ENCODE measurements at places on chromosomes 7 and 10.

- no peak for DNase-seq
Measured at GRCh38 chr7:50815138-50815537, 32.4 kb upstream of the GRB10 start.

DNA sequence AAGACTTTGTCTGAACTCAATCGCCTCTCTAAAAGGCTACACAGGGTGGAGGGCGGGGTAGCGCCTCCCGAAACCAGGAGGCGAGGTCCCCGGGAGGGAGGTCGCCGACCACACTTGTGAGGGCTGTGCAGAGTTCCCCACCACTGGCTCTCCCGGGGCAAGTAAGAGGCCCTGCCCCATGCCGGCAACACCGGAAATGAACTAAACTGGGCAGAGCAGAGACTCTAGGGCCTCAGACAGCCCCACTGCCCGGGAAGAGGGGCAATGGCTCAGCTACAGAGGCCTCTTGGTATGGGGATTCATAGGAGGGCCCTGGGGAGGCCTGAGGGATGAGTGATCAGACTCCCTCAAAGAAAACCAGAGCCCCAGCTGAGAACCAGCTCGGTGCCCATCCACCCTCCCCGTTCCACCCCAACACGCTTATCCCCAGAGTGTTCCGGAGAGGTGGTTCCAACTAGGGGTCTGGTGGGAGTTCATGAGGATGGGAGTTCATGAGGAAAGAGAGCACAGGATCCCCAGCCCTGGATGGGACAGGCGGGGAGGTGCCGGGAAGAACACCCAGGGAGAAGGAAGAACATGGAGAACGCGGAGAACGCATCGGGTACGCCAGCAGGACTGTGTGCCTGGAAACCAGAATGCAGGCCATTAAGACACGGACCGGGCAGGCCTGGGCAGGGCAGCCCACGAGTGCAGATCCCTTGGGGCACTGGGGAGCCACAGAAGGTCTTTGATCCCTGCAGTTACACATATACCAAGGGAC lies 89.4 kb upstream of the MYL10 start:
- no peak for DNase-seq

- DNase-seq, result no peak
Measured at GRCh38 chr7:151697942-151698341, 178.2 kb upstream of the RHEB start.

DNA sequence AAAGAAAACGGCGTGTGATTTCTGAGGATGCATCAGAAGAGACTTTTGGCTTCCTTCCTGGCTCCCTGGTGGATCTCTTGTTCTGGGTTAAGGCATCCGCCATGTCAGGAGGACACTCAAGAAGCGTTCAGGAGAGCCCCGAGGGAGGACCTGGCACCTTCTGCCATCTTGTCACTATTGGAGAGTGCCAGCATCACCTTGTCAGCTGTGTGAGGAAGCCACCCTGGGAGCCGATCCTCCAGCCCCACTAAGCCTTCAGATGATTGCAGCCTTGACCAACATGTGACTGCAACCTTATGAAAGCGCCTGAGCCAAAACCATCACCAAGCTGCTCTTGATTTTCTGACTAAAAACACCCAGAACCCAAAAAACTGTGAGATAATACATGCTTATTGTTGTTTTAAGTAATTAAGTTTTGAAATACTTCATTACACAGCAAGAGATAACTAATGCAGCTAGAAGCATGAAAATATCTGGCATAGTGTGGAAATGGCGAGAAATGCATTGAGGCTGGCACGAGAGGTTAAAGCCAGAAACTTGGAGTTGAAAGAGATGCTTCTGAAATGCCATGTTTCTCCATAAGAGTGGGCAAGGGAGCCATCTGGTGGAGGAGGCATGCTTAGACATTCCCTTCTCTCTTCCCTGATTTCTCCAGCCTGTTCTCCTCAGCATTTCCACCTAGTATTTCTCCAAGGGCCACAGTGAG lies 5.4 kb upstream of the ZFYVE27 start:
- DNase-seq, result peak; percentile 29

GRCh38 chr7:157922576-157922975 lies 585.8 kb downstream of the DNAJB6 start:
- DNase-seq, result no peak

DNA sequence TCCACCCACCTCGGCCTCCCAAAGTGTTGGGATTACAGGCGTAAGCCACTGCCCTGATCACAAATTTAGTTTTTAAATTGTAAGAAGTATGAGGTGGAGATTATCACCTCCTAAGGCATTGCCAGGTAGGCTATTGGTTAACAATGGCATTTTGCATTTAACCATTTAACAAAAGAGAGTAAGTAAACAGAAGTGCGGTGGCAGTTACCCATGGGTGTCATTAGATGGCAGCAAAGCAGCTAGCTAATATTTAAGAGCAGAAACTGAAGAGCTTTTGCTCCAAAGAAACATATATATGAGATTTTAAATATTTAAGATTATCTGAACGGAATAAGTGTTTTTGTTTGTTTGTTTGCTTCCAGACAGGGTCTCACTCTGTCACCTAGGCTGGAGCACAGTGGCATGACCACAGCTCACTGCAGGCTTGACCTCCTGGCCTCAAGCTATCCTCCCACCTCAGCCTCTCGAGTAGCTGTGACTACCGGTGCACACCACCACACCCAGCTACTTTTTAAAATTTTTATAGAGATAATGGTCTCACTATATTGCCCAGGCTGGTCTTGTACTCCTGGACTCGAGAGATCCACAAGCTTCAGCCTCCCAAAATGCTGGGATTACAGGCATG lies 325.5 kb upstream of the C7orf33 start:
- no peak for DNase-seq

DNA sequence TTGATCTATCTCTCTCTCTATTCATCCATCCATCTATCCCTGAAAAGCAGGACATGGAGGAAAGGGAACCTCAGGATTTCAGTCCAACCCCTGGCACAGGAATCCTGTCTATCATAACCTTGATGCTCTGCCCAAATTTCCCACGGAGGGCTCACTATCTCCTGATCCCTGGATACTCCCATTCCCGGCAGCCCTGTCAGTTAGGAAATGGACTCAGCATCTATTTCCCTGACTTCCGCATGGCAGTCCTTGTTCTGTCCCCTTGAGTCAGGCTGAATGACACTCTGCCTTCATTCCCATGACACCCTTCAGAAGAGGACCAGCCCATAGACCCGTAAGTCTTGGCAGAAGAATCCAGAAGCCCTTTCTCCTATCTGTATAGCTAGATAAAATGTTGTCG lies 77.7 kb downstream of the VWA2 start:
- no peak for DNase-seq

DNA sequence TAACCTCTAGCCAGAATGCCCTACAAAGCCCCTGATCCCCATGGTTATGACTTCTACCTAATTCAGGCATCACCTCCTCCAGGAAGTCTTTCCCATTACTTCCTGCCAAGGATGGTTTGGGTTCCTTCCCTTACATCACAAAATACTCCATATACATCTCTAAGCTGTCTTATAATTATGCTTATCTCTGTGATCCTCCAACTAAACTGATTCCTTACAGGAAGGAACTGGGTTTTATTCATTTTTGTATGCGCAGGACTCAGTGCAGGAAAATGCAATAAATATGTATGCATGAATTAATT lies 41.3 kb downstream of the PIP4K2A start:
- no peak for DNase-seq

- no peak for DNase-seq
Measured at GRCh38 chr10:77669892-77670291, 32.3 kb upstream of the KCNMA1 start.

GRCh38 chr7:152574892-152575548 lies 100.9 kb downstream of the XRCC2 start:
- DNase-seq, result no peak

DNA sequence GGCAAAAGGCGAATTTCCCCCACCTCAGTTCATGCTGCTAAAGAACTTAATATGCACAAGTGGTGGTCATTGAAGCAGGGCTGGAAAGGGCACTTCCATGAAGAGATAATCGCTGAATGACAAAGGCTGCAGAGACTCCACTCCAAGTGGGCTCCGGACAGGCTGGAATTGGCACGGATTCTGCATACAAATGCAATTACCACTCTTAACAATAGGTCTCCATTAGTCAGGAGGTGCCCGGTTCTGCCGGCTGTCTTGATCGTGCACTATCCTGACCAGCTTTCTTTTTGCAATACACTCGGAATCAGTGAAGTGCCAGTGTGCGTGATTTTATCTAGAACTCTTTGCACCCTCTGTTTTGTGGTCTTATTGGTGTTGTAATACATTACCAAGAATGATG lies 49.7 kb downstream of the INSYN2A start:
- no peak for DNase-seq

- no peak for DNase-seq
Measured at GRCh38 chr7:106626376-106627164, 34.4 kb downstream of the CCDC71L start.

GRCh38 chr10:133022776-133023100 lies 65.0 kb upstream of the ADGRA1 start:
- DNase-seq, result no peak

GRCh38 chr7:98821348-98821747 lies 48.5 kb downstream of the TMEM130 start:
- DNase-seq, result no peak

GRCh38 chr10:32959006-32959920 lies 1.2 kb upstream of the ITGB1 start:
- no peak for DNase-seq
